Fibroblast of lung (primary cell): ENCODE measurements at places on chromosomes 11 and 22.

- DNase-seq = no peak
Observed at GRCh38 chr11:118055966-118056365, 20.9 kb upstream of the TMPRSS4 start.

DNA sequence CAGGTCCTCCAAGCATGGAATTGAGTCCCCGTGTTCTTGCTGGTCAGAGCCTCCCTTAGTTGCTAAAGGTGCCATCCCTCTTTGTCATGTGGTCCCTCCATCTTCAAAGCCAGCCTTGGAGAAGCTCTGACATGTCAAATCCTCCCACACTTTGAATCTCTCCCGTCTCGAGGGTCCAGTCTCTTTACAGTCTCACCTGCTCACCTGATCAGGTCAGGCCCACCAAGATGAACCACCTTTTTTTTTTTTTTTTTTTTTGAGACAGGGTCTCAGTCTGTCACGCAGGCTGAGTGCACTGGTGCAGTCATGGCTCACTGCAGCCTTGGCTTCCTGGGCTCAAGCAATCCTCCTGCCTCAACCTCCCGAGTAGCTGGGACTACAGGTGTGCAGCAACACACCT, 100.3 kb upstream of the PRR5 start:
- no peak for DNase-seq

GRCh38 chr11:30254307-30255298, 23.8 kb downstream of the FSHB start:
- DNase-seq = peak; percentile 23

DNA sequence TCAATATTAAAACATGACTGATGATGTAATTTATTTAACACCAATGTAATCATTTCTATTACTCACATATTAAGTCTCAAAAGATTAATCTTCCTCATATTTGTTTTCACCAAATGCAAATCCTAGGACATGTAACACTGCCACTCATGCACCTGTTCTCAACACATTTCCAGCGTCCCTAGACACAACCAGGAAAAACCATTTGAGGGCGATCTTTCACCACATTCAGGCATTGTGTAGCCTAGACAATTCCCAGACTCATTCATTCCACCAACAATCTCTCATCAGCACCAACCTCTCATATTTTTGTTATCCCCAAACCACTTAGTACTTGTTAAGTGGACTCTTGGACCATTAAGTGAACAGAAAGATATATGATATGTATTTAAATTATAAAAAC, 66.1 kb downstream of the SLC36A4 start:
- no peak for DNase-seq

DNA sequence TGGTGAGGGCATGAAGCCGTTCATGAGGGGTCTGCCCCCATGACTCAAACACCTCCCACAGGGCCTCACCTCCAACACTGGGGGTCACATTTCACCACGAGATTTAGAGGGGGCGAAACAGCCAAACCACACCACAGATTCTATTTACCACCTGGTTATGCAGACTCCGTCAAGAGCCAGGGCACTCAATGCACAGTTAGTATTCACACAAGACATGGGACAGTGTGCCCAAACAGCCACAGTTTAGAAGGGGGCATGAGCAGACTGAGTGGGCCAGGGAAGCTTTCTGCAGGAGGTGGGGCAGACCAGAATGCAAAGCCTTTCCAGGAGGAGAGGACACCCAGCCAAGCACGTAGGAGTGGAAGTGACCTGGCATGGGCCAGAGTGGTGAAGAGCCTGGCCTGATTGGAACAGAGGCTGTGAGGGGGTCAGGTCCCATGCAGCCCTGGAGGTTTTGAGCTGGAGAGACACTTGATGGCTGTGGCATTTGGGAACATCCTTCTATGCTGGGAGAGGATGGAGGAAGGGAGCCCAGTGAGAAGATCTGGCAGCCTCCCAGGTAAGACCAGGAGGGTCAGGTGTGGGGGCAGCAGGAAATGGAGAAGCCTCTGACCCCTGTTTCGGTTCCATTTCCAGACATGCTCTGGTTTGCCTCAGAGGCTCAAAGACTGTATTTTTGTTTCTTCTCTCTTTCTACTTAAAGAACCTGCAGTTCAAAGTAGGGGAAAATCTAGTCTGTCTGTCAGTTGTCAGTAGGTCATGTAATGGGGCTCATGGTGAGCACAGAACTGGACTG, 199.1 kb upstream of the NCAM1 start:
- no peak for DNase-seq

GRCh38 chr11:44046182-44046581, 1.6 kb upstream of the ACCSL start:
- DNase-seq = no peak

GRCh38 chr11:27012234-27012921, 18.5 kb downstream of the FIBIN start:
- peak; percentile 90 for DNase-seq

- DNase-seq = no peak
Observed at GRCh38 chr11:99154277-99154676, 133.5 kb downstream of the CNTN5 start.

DNA sequence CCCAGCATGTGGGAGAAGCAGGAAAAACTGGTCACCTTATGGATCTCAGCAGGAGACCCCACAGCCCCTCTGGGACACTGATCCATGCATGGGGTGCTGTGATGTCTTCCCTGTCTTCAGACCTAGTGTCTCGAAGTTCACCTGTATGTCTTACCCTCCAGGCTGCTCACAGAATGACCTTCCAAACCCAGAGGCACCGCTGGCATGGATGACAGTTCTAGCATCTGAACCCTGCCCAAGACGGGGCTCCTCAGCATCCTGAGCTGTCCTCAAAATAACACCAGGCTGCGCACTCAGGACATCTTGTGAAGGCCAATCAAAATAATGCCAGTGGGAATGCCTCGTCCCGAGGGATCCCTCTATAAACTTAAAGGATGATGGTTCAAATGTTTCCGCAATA, 824.9 kb downstream of the TBC1D22A start:
- DNase-seq = no peak

DNA sequence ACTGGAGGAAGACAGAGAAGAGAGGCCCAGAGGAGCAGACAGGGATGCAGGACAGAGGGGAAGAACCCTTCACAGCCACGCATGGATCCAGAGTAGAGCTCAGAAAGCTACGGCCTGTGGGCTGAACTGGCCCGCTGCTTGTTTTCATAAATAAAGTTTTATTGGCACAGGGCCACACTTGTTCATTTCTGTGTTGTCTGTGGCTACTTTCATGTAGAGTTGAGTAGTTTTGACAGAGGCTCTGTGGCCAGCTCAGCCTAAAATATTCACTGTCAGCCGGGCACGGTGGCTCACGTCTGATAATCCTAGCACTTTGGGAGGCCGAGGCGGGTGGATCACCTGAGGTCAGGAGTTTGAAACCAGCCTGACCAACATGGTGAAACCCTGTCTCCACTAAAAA, 26.2 kb upstream of the GAL start:
- DNase-seq = no peak

DNA sequence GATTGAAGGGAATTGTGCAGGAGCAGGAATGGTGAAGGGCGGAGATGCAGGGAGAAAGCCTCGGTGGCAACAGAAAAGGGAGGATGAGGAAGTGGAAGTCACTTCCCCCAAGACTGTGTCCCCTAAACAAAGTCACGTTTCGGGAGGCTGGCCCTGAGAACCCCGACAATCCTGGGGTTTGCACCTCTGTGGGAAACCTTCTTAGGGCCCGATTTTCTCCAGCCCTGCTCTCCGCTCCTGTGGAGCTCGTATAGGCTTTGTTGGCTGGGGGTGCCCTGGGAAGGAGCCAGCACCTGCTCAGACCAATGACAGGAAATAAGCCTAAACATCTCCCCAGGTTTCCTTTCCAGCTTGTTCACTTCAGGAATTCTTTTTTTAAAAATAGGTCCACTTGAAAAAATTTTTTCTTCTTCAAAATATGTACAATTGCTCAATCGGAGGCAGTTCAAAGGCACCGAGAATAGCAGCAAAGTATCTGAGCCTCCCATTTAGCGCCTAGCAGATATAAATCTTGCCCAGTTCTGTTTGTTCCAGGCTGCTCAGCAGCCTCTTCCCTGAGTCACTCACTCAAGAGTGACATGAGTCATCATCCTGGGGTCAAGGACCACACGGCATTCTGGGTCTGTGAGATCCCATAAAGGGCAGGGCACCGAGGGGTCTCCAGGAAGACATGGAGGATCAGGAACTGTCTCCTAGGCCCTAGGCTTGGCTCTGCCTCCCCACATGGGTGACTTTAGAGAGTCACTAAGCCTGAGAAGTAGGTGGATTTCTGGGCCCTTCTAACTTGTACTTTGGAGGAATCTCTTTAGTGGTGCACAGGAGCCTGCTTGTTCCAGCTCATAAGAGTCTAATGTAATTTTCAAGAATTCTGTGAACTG, 34.0 kb downstream of the IRAG1 start:
- peak; percentile 84 for DNase-seq

- DNase-seq = no peak
Observed at GRCh38 chr11:17267576-17267975, 9.0 kb upstream of the NUCB2 start.

- DNase-seq = no peak
Observed at GRCh38 chr11:16341853-16342252, 14.5 kb downstream of the SOX6 start.

GRCh38 chr11:72039031-72039855, 40.5 kb downstream of the IL18BP start:
- DNase-seq = peak; percentile 28

DNA sequence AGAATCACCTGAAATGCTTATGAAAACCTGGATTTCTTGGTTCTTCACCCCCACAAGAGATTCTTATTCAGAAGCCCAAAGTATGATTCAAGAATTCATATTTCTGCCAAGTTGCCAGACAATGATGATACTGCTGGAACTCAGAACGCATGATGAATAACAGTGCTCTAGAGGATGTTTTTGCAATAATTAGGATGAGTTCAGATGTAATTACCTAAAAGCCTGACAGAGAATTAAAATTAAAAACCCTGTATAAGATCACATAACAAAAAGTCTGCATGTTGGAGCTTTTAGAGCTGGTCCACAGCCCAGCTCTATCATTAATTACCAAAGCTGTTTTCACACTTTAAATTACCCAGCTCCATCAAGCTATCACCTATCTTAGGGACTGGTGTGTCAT, 211.8 kb downstream of the LUZP2 start:
- no peak for DNase-seq

DNA sequence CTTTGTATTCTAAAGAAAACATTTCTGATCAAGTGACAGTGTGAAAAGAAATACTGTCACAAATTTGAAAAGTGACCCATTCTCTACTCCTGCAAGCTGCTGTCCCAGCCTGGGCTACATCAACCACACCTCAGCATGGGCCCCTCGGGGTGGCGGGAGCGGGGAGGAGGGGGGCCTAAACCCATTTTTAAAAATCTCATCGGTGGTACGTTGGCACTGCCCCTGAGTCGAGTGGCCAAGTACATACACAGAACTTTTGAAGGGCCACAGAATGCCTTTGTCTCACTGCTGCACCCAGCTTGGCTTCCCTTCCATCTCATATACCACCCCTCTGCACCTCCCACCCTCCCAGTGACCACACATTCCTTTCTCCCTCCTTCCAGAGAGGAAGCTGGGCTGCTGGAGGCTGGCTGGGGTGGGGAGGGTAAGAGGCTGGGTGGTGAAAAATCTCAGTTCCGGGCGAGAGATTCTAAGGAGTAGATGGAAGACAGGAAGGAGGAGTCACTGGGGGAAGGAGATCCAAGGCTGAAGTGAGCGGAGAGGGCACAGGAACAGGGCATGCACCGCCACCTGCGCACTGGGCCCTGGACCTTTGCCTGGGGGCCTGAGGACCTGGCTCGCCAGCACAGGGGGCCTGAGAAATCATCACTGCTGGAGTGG, 21.1 kb downstream of the FXYD6 start:
- no peak for DNase-seq

GRCh38 chr22:32255726-32256125, 579 bp upstream of the SLC5A4 start:
- peak; percentile 1 for DNase-seq

GRCh38 chr11:67486481-67487195, 3.8 kb downstream of the AIP start:
- DNase-seq = no peak
